ENCODE measurements at places on chromosomes 5 and 9.
A peak's percentile ranks its signal among the peaks of the same experiment; 100 is the strongest.

GRCh38 chr9:127397646-127398274 is 791 bp downstream of the SLC2A8 start:
- peak; percentile 37 for DNase-seq

GRCh38 chr5:109645707-109646192 is 44.0 kb upstream of the MAN2A1 start:
- DNase-seq = no peak

DNA sequence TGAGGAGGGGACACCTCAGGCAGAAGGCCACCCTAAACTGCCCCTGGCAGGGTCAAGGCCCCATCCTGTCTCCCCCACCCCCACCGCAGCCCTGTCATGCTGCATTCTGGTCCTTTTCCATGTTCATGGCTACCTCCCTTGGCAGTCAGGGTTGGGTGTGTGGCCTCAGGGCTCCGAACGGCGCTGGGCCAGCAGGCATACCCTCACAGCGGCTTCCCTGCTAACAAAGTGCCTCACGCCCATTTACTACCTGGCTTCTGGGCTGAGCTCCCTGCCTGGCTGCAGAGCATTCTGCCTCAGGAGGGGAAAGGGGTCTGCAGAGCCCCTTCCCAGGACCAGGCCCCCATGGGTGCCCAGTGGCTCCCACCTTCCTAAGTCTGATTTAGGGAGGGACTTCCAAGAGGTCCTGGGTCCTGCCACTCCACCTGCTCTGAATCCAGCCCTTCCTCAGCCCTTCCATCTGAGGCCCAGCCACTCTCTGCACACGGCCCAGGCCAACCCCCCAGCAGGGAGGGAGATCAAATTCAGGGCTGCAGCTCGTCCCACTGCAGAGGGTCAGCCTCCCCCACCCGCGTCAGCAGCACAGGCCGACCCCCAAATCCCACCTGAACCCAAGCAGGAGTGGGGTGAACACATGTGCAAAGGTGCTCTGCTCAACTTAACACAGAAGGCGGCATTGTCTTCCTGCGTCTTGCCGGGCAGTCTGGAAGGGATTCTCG is 115.9 kb upstream of the PHYKPL start:
- DNase-seq = no peak

- DNase-seq = no peak
Observed at GRCh38 chr9:129013674-129014073, 14.5 kb downstream of the SH3GLB2 start.

DNA sequence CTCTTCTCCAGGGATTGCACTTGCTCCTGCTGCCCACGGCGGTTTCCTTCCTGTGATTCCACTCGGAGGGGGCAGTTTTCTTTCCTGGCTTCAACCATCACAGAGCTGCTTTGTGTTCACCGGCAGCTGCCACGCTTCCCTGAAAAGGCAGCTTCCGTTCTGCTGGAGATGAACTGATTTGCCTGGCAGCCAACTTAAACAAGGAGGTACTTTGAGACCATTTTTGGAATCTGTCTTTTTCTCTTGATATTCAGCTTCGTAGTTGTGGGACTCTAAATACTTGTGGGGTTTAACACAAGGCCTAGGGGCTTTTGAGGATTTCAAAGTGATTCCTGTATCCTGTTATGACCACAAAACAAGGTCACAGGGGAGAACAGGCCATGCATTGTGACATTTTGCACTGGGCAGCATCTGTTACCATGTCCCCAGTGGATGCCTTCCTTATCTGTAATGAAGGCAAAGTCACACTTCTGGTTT is 192.0 kb downstream of the MTRR start:
- no peak for DNase-seq

DNA sequence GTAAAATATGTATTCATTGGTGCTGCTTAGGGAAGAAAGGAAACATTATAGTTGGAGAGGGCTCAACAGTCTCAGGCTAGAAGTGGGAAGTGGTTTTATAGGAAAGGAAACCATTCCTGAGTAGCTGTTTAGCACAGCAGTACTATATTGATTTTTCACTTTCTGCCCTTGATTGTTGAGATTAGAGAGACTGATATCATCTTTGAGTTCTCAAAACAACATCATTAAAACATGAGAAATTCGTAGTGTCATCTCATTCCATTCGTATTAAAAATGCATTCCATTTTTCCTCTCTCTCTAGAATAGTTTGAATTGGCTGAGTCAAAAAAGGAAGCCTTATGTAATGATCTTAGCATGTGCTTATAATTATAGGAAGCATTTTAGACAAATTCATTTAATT is 14.1 kb downstream of the POLR3G start:
- peak; percentile 46 for DNase-seq
